ENCODE measurements at places on chromosomes 1 and 21.

DNA sequence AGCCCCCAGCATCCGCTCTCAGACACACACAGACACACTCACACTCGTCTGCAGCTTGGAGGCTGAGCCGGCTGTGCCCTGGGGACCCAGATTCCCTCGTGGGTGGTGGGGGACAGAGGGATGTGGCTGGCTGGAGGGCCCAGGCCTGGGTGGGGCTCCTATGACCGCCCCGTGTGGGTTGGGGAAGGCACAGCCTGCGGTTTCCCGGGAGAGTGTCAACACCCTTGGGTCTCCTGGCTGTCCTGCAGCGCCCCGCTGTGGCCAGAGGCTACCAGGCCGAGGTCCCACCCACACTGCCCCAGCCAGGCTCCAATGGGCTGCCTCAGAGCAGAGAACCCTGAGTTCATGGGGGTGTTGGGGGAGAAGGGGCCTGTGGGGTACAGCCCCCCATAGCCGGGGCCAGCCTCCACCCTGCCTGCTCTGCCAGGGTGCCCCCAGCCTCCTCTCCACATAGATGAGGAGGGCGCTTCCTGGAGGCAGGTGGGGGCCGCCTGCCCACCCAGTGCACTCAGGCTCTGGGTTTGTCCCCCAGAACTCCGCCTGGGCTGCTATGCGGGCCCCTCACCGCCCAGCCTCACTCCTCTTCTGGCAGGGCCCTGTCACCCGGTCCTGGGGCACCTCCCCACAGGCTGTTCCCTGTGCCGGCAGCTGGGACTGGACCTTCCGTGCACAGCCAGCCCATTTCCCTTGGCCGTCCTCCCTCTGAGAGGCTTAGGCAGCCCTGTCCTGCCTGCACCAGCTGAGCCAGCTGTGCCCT, at the start of gene TTC34:
Gene TTC34, minus strand, starts transcription at position 159 of the 757 bp plus-strand sequence. CDS start 866 bp downstream, outside the sequence.
- DNase-seq: no peak

- no peak for DNase-seq
These were observed 22.9 kb downstream of the SPSB1 start for GRCh38 chr1:9315411-9316079.

DNA sequence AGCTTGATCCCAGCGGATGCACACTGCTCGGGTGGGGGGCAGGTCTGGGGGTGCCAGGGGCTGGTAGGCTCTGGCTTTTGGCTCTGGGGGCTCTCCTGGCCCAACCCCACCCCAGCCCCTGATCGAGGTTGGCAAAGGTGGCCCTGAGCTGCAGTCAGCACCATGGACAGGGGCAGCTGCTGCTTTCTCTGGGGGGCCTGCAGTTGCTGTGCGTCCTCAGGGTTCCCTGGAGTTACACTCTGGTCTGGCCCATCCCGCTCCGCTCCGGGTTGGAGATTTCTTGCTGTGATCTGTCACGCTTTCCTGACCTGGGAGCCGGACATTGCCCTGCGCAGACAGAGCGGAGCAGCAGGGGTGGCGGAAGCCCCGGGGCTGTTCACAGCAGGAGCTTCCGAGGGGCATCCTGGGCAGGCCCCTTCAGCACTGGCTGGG, 8.0 kb upstream of the PLCH2 start:
- no peak for DNase-seq

DNA sequence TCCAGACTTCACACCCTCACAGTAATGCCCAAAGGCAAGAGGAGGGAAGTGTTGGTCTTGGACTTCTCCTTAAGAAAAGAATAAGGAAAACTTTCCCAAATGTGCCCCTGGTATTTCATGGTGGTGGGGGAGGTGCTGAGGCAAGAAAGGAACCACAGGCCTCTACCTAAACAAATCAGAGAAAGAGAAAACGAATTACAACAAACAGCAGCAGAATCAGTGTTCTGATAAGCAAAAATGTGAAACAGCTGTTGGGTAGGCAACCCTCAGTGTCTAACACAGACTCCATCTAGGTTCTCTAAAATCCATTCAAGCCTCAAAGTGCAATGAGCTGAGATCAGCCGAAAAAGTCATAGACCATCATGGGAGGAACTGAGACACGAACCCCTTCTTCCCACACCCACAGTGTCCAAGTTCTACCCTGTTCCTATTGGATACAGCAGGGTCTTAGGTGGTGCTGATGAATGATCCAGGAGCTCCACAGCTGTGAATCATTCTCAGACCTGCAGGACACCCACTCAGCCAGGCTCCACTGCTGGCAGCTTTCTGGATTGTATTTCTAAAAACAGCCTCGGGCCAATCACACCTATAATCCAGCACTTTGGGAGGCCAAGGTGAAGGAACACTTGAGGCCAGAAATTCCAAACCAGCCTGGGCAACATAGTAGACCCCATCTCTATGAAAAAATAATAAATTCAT, 149.1 kb downstream of the PLPP3 start:
- DNase-seq: no peak

- DNase-seq: no peak
These were observed 8.4 kb upstream of the MRPS6 start for GRCh38 chr21:34065027-34065426.

- no peak for DNase-seq
These were observed 25.2 kb downstream of the CDC42 start for GRCh38 chr1:22077728-22078127.

- DNase-seq: no peak
These were observed 23.3 kb downstream of the SLC2A1 start for GRCh38 chr1:42935313-42935895.

DNA sequence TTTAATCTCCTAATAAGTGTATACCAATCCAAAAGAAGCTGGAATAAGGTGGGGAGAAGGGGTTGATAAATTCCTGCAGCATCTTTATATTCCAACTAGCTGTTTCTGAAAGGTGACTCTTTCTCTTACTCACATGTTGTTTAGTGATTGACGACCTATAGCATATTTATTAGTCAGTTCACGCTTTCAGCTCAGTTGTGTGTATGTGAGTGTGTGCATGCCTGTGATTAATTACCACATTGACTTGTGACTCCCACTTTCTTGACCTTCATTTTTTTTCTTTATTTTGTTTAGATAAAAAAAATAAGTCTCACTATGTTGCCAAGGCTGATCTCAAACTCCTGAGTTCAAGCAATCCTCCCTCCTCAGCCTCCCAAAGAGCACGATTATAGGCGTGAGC, 44.4 kb downstream of the ATP2B4 start:
- DNase-seq: no peak

DNA sequence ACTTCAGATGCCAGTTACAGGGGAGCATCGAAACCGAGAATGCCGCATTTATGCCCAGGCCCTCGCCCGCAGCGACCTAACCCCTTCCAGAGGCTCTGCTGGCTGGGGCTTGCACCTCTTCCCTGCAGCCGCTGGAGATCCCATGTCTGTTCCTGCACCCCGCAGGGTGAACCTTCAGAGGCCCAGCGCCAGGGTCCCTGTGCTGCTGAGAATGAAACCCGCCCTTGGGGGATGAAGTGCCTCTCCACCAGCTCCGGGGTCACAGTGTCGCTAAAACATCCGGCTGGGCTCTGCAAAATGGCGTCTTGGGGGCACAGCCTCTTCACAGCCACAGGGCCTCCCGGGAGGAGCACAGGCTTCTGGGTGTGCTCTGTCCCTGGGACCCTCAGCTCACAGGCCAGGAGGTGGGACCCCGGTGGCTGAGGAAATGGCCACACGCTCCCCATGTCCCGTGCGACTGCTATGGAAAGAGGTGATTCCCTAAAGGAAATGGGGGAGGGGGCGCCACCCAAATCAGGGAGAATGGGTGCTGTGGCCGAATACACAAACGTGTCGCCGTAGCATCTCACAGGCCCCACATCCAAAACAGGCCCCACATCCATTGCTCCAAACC, 39.9 kb upstream of the TSPEAR start:
- no peak for DNase-seq

DNA sequence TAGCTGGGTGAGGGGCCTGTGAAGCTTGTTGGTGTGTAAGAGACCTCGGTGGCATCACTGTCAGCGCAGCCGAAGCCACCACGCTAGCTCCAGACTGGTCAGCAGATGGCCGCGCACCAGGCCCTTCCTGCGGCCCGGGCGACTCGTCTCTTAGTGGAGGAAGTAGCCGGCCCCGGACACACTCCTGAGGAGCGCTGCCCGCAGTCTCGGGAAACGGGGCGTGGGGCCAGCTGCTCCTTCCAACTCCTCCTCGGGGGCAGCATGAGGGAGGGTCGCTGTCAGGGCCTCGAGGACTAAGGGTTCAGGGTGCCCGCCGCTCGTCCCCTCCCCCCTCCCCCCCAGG, 20.4 kb downstream of the H3-3A start:
- DNase-seq: no peak

GRCh38 chr1:34655206-34655874, 99.5 kb upstream of the GJB5 start:
- DNase-seq: no peak

- no peak for DNase-seq
These were observed 99.2 kb downstream of the TPR start for GRCh38 chr1:186275822-186276221.

GRCh38 chr1:201509601-201510374, 2.9 kb upstream of the CSRP1 start:
- DNase-seq: no peak

DNA sequence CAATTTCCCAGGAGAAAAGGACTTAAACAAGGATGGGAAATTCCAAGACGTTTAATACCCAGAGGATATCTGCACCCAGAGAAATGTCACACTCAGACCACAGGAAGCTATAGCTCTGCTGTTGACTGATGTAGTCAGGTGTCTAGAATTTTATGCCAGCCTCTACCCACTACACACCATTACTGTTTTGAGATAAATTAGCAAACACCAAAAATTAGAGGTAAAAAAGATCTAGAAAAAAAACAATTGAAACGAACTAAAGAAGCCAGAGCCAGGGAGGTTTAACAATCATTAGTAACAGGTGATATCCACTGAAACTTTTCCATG, 519.9 kb downstream of the SMYD3 start:
- no peak for DNase-seq

DNA sequence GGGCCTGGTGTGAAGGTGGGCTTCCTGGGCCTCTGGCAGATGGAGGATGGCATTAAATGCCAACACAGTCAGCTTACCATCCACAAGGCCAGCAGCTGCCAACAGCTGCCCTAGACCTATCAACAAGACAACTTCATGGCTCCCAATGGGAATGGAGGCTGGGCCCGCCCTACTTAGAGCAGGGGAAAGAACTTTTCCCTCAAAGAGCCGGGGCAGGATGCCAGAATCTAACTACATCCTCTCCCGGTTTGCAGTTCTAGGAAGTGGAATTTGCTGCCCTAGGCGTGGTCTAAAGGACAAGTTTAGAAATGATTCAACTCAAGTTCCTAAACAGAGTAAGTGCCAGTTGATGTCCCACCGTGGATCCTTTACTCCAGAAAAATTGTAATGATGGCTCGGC, 13.1 kb downstream of the ICMT start:
- DNase-seq: no peak

DNA sequence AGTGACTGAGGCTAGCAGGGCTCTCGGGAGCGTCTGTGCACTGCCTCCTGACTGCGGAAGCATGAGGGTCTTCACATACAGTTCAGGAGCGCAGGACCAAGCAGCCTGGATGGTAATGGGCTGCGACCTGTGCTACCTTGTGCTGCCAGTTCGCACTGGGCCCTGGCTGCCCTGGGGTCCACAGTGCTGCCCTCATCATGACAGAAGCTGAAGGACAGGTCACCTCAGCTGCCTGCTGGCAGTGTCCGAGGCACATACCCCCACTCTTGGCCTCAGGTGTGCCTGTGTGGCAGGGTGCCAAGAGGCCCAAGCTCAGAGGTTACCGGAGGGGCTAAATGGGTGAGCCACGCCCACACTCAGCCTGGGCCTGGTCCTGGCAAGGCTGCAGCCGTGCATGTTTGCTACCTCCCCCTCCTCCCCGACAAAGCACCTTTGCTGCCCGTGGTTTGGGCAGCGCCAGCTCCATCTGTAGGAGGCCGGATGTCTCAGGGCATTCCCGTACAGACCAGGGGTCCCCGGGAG, 4.4 kb downstream of the JMJD4 start:
- DNase-seq: no peak

GRCh38 chr1:178189814-178190213, 95.9 kb downstream of the RASAL2 start:
- no peak for DNase-seq

GRCh38 chr1:197951089-197951488, 33.9 kb downstream of the LHX9 start:
- no peak for DNase-seq

DNA sequence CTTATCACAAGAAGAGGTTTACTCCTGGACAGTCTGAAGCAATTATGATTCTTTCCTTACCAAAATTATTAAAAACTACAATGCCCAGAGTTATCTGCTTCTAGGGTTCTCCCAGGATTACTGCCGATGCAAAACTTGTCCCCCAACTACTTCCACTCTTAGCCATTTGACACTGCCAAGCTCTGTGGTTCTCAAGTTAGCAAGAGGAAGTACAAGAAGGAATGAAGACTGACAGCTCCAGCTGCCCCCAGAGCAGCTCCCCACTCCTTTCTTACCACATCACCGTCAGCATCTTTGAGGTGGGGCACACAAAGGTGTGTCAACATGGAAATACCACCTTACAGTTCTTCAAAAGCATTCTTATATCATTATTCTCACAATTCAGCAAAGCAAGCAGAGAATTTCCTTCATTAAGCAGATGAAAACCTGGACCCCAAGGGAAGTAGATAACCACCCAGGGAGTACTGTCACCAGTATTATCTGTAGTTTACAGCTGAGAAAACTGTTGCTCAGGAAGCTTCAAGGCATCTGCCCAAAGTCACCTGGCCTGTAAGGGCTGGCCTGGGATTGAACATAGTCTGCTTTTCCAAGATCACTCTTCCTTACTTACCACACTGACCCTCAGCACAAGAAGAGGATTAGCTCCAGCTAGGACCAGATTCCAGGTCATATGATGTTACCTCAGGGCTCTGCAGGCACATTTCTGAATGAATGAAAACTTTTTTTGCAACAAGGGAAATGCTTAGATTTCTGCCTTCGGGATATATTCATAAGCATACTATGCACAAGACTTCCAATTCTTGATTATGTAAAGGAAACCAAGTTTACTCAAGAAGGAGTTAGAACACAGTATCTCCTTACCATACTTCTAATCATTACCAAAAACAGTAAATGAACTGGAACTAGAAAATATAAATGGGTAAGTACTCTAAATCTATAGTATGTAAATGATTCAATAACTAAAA, 9.3 kb downstream of the PSMG1 start:
- no peak for DNase-seq

DNA sequence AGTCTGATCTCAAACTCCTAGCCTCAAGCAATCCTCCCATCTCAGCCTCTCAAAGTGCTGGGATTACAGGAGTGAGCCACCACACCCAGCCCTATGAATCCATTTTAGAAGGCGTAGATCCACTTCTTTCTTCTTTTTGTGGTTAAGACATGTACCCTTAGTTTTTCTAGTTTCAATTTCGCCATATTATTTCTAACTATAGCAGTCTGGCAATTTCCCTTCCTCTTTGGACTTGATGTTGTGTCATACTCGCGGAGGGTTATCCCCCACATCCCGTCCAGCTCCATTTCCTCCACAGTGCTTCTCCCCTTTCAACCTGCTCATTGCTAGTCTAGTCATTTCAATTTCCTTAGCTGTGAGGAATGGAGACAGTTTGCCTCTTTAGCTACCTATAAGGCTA, 5.2 kb upstream of the LRRC8D start:
- no peak for DNase-seq

GRCh38 chr21:36589352-36589971, 109.5 kb upstream of the SIM2 start:
- no peak for DNase-seq

- no peak for DNase-seq
These were observed 106.2 kb downstream of the PTPN14 start for GRCh38 chr1:214445199-214445598.

- DNase-seq: no peak
These were observed 273.7 kb downstream of the SRGAP2C start for GRCh38 chr1:121458291-121459048.

All from activated CD4-positive, alpha-beta T cell treated with anti-CD3 and anti-CD28 coated beads for 1 hour (primary cell).